ENCODE measurements at places on chromosomes 12 and 14. TPM values are rescaled to one million over a fixed set of nuclear protein-coding genes. Genes with fewer than 3 reads are reported as not detected.

KLRB1 gene
- total RNA-seq = not detected

AICDA gene
- not detected for total RNA-seq

MUCL1 gene
- total RNA-seq = not detected

ZFYVE26 gene
- total RNA-seq = 31.0 TPM

OR4N2 gene
- total RNA-seq = not detected

ITGB7 gene
- 0.42 TPM for total RNA-seq

OTUB2 gene
- total RNA-seq = 0.53 TPM

HOTAIR gene
- total RNA-seq = not detected
